NCI-H446 (cell line): ENCODE measurements at places on chromosomes 3 and 15.

- DNase-seq, result no peak
Measured at GRCh38 chr3:155282385-155283091, 10.9 kb downstream of the STRIT1 start.

DNA sequence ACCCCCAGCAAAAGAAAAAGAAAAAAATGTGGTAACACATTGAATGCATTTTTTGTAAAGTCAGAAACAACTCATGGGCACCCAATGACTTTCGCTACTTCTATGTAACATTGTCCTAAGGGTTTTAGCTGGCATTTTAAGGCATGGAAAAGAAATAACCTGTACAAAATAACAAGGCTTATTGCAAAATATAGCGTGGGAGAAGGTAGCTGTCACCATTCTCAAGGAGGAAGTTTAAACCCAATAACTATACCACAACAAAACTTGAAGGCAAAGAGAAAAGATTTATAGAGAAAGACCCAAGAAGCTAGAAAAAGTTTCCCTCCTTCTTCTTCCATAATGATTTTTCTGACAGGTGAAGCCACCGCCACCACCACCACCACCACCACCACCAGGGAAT, 55.7 kb upstream of the ACP3 start:
- DNase-seq, result no peak

GRCh38 chr15:77384589-77385359, 35.1 kb downstream of the PEAK1 start:
- DNase-seq, result no peak

DNA sequence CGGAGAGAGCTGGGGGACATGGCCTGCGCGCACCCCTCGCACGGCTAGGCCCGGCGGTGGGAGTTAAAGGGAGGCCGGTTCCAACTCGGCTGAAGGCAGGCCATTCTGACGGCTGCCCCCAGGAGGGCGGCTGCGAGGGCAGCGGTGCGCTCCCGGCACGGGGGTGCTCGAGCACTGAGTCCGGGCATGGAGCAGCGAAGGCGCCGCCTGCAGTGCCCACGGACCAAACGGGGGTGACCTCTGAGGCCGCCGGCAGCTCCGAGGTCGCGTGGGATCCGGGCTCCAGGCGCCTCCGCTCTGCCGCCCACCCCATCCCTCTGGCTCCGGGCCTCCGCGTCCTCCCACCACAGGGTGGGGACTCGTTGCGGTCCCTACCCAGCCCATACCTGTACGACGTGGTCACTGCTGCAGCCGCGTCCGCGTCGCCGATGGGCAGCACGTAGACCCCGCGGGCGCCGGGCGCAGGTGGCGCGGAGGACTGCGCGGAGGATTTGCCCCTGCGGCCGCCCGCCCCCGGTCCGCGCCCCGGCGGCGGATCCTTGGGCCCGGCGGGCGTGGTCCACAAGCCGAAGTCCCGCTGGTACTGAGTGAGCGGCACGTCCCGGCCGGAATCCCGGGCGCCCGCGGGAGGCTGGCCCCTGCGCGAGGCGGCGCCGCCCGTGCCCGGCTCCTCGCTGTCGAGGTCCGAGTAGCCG, 469 bp downstream of the MAP6D1 start:
- DNase-seq, result no peak

DNA sequence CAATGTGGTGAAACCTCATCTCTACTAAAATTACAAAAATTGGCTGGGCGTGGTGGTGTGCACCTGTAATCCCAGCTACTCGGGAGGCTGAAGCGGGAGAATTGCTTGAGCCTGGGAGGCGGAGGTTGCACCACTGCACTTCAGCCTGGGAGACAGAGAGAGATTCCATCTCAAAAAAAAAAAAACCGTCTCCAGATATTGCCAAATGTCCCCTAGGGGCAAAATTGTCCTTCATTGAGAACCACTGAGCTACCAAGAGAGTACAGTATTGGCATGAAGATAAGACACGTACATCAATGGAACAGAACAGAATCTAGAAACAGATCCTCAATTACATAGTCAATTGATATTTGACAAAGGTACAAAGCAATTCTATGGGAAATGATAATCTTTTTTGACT, 98.0 kb downstream of the TFDP2 start:
- no peak for DNase-seq

DNA sequence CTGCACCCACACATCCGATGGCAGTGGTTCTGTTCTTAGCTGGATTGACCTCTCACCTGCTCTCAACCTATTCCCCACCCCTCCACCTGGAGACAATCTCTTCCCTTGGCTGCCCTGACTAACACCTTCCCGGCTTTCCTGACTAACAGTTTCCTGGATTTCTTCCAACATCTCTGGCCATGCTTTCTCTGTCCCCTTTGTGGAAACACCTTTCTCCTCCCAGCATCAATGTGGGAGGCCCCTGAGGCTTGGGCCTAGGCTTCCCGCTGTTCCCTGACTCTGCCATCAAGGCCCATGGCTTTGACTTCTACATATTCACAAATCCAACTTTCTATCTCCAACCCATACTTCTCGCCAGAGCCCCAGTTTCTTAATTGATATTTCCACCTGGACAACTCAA, 142.8 kb upstream of the ATP2B2 start:
- DNase-seq, result no peak

GRCh38 chr15:56469483-56469882, 4.5 kb upstream of the MNS1 start:
- no peak for DNase-seq

GRCh38 chr3:3101660-3102458, 8.3 kb downstream of the IL5RA start:
- no peak for DNase-seq

GRCh38 chr3:18951333-18951732, 197.0 kb upstream of the KCNH8 start:
- no peak for DNase-seq

GRCh38 chr15:29093696-29094343, 175.8 kb downstream of the NSMCE3 start:
- no peak for DNase-seq

GRCh38 chr3:172153335-172153861, 114.0 kb downstream of the FNDC3B start:
- peak; percentile 68 for DNase-seq

GRCh38 chr3:4751502-4752101, 227.6 kb upstream of the BHLHE40 start:
- no peak for DNase-seq

- DNase-seq, result no peak
Measured at GRCh38 chr3:152480282-152480953, 211.7 kb downstream of the MBNL1 start.

GRCh38 chr15:100810229-100810628, 69.4 kb upstream of the ALDH1A3 start:
- DNase-seq, result no peak

DNA sequence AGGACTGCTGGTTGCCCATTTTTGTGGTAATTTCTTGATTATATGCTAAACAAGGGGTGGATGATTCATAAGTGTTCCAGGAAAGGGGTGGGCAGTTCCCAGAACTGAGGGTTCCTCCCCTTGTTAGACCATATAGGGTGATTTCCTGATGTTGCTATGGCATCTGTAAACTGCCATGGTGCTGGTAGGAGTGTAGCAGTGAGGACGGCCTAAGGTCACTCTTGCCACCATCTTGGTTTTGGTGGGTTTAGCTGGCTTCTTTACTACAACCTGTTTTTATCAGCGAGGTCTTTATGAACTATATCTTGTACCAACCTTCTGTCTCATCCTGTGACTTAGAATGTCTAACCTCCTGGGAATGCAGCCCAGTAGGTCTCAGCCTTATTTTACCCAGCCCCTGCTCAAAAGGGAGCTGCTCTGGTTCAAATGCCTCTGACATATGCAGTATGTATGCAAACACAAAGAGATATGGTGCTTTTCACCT, 46.2 kb downstream of the C3orf38 start:
- no peak for DNase-seq

DNA sequence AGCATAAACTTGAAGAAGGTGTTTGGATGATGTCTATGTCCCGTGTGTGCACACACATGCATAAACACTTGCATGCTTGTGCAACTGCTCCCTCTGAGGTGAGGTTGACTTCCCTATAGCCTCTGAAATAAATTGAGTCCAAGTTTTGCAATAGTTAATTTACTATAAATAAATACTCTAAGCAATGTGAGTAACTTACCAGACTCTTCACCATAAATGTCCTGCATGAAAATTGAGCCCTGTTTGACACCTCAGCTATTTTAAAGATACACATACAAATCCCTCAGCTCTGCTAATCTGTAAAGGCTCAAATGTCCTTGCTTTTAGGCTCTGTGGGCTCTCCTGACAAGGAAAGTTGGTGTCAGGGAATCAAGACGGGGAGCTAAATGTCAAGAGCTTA, 37.1 kb downstream of the GJD2 start:
- DNase-seq, result no peak

GRCh38 chr15:99252326-99252725, 1.0 kb downstream of the LRRC28 start:
- no peak for DNase-seq

DNA sequence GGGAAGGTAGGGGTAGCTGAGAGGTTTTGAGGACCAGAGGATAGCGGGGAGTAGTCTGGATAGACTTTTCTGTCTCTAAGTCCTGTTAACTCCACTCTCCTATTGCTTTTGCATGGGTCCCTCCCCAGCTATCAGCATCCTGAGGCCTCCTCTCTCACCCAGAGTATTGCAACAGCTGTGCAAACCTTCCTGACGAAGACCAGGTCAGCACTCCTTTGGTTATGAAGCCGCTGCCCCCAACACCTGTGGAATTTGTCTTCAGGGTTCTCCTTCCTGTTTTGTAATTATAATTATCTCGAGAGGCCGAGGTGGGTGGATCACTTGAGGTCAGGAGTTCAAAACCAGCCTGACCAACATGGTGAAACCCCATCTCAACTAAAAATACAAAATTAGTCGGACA, 24.8 kb downstream of the TYRO3 start:
- no peak for DNase-seq

DNA sequence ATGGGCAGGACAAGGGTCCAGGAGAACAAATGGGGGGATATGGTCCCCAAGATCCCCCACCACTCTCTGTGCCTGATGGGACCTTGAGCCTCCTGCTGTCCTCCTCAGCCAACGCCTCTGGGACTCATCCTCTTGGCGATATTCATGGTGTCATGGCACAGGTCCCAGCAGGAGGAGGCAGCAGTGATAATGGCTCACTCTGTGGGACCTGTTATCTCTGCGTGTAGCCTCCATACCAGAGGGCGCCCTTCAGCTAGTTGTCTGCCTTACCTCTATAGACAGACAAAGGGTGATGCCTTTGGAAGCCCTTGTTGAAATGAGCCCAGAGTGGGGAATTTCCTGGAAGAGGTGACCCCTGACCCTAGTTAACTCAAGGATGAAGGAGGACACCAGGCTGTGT, 7.4 kb downstream of the ZBTB47 start:
- DNase-seq, result no peak

- no peak for DNase-seq
Measured at GRCh38 chr15:71807691-71808091, 2.7 kb upstream of the NR2E3 start.

- DNase-seq, result no peak
Measured at GRCh38 chr3:122060040-122060698, 5.0 kb downstream of the CD86 start.

GRCh38 chr3:72128921-72129320, 344.0 kb upstream of the PROK2 start:
- no peak for DNase-seq

DNA sequence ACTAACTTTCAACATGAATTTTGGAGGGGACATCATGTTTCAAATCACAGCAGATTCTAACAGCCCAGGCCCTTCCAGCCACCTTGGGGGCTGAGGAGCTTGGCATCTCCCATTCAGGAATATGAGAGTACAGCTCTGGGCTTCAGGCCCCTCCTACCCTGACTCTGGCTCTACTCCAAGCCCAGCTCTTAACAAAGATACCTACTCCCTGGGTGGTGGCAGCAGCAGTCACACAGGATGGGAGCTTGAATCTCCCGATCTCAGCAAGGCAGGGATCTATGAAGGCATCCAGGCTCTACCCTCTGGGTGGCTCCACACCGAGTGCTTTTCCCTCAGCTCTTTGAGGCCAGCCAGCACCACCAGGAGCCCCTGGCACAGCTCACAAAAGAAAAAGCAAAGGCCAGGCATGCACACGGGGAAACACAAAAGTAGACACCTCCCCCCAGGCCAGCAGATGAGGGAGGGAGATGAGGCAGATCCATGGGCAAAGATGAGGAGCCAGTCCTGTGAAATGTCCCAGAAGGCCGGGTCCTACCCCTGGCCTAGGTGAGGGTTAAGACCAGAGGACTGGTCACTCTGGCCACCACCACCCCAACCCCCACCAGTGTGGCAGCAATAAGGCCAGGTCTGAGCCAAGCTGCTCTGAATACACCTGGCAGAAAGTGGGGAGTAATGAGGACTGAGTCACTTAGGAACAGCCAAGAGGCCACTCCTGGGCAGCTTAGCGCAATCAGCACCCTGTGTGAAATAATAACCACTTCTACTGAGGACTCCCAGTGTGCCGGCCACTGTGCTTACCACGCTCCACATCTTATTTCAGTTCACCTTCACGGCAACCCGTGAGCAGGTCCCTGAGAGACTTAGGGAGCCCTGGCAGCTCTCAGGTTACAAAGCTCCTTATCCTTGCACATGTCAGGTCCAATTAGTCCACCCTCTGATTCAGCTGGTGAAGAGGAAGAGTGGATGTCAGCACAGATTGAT, 24.3 kb downstream of the PLA2G4F start:
- peak; percentile 12 for DNase-seq

- no peak for DNase-seq
Measured at GRCh38 chr3:127259882-127260281, 28.0 kb downstream of the PRR20G start.

GRCh38 chr3:196559826-196560225, 8.5 kb downstream of the WDR53 start:
- DNase-seq, result no peak

DNA sequence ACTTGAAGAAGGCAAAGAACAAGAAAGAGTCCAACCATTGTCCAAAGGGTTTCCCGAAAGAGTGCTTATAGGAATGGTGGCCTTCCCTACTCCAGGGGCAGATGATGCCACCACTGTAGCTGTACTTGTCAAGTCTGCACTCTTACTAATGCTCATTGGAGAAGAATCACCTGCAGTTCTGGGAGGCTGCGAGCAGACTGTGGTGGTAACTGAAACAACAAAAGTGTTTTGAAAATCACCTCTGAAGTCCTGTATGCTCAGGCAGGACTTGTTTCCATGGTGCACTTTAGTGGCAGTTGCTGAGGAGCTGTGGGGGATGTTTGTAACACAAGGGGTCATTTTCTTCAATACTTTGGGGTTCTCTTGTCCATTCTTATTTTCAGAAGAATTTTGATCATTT, 36.0 kb downstream of the USF3 start:
- DNase-seq, result no peak

GRCh38 chr3:7692866-7693265, 808.8 kb upstream of the LMCD1 start:
- no peak for DNase-seq

GRCh38 chr3:107555359-107555758, 32.6 kb downstream of the BBX start:
- no peak for DNase-seq

DNA sequence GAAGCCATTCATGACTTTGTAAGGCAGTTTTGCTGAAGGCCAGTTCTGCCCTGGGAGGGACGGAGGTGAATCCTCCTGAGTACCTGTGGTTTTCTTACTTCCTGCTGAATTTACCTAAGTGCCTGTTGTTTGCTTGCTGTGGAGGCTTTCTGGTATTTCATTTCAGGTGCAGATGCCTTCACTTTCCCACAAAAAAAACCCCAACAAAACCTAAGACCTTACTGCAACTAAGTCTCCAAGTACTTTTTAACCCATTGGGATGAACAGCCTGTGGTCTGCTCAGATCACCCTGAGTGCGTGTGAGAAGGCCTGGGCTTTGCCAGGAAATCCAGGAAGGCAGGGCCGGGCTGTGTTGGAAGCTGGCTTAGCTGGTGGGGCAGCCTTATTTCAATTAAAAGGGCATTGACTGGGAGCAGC, 65.3 kb downstream of the IGF1R start:
- no peak for DNase-seq
